ENCODE measurements at places on chromosomes 6 and 20. TPM values are rescaled to one million over a fixed set of nuclear protein-coding genes. Genes with fewer than 3 reads are reported as not detected.

Gene BMP2
- polyA plus RNA-seq: not detected

Gene BIRC7
- polyA plus RNA-seq: not detected

Gene SLC17A2
- not detected for polyA plus RNA-seq

Gene TTLL9
- not detected for polyA plus RNA-seq

Data from CD8-positive, alpha-beta memory T cell (primary cell).